ENCODE measurements at places on chromosomes 1 and 21. TPM values are rescaled to one million over a fixed set of nuclear protein-coding genes. Genes with fewer than 3 reads are reported as not detected.

DNA sequence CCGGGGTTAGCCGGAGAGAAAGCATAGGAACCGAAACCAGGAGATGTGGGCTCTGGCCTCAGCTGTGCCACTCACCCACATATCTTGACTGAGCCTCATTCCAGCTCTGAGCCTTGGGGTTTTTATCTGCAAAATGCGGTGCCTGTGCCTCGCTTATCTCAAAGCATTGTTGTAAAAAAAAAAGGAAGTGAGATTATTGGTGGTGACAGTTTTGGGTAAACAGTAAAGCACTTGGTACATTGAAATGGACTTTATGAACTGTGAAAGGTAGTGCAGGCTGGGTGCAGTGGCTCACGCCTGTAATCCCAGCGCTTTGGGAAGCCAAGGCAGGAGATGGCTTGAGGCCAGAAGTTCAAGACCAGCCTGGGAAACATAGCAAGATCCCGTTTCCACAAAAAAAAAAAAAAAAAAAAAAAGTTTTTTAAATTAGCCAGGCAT, 3.8 kb downstream of the PTAFR start:
- no peak for DNase-seq

- no peak for DNase-seq
Measured at GRCh38 chr1:2989976-2990375, 31.3 kb upstream of the ACTRT2 start.

GRCh38 chr1:29259802-29260441, 23.6 kb downstream of the PTPRU start:
- DNase-seq: peak; percentile 52

DNA sequence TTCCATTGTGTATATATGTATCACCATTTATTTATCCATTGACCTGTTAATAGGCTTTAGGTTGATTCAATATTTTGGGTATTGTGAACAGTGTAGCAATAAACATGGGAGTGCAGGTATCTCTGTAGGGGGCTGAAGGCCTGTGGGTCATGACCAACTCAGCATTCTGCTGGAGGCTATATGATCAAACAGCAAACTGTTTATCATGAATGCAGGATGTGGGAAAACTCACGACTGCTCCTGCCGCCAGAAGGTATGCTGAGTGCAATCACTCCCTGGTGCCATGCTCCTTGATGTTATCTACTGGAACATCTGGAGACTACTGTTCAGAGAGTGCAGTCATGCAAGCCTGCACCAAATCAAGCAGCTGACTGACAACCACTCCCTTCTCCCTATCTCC, 275.2 kb downstream of the COL11A1 start:
- no peak for DNase-seq

- no peak for DNase-seq
Measured at GRCh38 chr1:40980453-40981121, 1.1 kb downstream of the CTPS1 start.

DNA sequence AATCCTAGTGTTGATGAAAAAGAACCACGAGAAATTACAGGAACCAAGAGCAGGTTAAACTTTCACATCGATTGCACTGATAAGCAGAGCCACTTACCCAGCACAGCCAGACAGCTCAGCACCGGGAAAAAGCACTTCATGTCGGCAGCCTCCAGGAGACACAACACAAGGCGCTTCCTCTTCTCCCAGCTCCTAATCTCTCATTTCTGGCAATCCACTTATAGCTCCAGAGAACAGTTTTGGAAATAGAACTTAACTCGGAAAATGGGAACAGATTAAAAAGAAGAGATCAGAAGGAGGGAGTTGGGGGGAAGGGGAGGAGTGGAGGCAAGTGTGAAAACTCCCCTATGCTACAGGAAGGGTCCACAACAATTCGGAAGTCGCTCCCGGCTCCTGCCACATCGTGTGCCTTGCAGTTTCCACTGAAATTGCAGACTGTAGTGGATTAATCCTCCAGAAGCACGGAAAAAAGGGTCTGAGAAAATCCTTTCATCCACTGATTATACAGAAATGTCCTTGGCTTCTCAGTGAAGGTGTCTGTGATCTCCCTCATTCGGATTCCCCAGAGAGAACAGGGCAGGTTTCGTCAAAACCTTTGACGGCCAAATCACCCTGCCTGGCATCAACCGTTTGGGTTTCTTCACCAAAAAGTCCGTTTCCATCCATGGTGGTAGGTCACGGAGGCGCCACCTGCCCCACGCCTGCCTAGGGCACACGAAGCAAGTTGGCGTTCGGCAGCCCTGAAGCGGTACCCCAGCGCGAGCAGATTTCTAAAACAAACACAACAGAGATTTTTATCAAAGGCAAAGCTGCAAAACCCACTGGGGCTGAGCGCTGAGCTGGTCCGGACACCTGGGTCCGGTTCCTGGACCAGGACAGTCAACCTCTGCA, 1.1 kb downstream of the IGSF3 start:
- peak; percentile 26 for DNase-seq

DNA sequence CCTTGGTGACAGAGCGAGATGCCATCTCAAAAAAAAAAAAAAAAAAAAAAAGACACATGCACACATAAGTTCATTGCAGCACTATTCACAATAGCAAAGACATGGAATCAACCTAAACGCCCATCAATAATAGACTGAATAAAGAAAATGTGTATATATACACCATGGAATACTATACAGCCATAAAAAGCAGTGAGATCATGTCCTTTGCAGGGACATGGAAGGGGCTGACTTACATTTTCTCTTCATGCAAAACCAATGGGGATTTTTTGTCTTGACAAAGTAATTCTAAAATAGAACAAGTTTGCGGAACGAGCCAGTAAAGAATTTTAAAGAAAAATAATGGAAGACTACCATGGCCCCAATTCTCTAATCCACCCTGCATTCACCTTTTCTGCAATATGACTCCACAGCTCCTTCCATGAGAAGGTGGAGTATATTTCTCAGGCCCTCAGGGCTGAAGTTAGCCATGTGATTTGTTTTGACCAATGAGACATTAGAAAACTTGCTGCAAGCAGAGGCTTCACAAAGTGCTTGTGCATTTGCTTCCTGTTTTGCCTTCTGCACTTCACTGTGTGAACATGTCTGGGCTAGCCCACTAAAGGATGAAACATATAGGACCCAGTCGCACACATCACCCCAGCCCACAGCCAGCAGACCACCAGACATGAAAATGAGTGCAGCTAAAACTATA, 78.8 kb upstream of the NR5A2 start:
- DNase-seq: no peak

- peak; percentile 34 for DNase-seq
Measured at GRCh38 chr1:22518379-22518778, 44.9 kb upstream of the EPHA8 start.

Gene DMBX1
- total RNA-seq: not detected

Gene TBX15
- 5.2 TPM for total RNA-seq

Gene ETS2
- 92.2 TPM for total RNA-seq
